Left renal pelvis (tissue), 4 donors: ENCODE measurements at places on chromosomes 5 and 9. TPM values are rescaled to one million over a fixed set of nuclear protein-coding genes. Genes with fewer than 3 reads are reported as not detected.

DNA sequence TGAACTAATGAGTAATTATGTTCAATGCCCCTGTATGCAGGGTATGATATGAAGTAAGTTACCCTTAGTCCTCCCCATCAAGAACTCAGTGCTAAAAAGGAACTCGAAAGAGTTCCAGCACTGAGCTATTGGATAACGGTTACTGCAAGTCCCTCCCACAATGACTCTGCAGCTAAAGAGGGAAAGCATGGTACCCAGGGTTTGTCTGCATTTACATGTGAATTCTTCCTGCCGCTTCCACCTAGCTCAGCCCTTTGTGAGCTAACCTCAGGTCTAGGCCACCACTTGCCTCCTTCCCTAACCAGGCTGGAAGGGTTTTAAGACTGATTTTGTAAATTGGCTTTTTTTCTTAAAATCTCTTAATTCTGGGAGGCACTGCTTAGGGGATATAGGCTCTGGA is 376.8 kb downstream of the EBF1 start:
- no peak for DNase-seq

GRCh38 chr5:181263633-181264032 is 2.7 kb upstream of the TRIM52 start:
- no peak for DNase-seq

GRCh38 chr5:134245692-134246091 is 19.8 kb upstream of the PPP2CA start:
- DNase-seq, result no peak

DNA sequence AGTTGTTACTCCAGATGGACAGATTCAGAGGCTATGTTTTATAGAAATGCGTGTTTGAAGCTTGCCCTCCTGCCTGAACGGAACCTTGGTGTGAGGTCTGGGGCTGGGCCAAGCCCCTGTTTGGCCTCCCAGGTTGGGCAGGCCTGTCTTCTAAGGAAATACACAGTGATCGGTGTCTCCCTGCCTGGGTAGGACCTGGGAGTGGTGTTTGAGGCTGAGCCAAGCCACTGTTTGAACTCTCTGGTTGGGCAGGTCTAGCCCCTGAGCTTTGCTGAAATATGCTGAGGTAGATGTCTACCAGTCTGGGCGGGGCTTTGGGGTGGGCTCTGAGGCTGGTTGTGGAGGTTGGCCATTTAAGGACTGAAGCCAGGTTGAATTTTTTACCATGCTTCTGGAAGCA is 90.5 kb downstream of the DMXL1 start:
- no peak for DNase-seq

Gene IGIP
- 7.2 TPM for polyA plus RNA-seq

Gene KIF24
- 6.0 TPM for polyA plus RNA-seq
